ENCODE measurements at places on chromosomes 1 and 21.

- DNase-seq: no peak
Measured at GRCh38 chr1:154145986-154146385, 8.9 kb downstream of the NUP210L start.

- peak; percentile 42 for DNase-seq
Measured at GRCh38 chr1:91513160-91513559, 12.5 kb downstream of the CDC7 start.

- DNase-seq: no peak
Measured at GRCh38 chr1:170355267-170355801, 176.6 kb upstream of the GORAB start.

DNA sequence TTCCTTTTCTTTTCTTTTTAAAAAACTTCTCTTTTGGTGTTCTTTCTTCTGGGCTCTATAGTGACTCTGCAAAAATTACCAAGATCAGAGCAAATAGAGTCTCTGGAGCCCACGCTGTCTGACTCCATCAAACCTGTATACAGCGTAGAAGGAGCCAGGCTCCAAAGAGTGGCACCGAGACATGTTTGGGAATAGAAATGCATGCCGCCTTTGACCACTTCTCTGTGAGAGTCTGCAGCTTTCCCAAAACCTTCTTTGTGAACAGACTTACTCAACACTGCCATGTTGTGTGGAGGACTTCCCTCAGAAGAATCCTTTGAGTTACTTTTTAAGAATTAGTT lies 55.3 kb downstream of the GORAB start:
- DNase-seq: no peak

- DNase-seq: no peak
Measured at GRCh38 chr1:34163792-34164731, 968 bp downstream of the CSMD2 start.

- peak; percentile 40 for DNase-seq
Measured at GRCh38 chr21:44878053-44878982, 4.8 kb upstream of the PTTG1IP start.

DNA sequence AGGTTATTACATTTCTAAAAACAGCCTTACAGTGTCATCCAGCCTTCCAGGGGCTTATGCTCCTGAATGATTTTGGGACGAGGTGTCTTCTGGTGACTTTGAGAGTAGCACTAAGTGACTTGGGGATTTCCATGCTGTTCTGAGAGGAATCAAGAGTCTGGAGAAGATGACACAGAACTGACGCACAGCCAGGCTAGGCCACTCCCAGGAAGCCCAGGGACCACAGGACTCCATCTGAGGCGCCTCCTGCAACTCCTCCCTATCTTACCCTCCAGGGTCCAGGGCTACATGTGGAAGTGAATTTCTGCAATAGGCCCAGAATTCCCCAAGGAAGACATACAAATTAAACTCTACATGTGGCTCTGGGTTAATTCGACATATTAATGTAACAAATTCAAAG lies 92.5 kb downstream of the SLC25A24 start:
- no peak for DNase-seq

- no peak for DNase-seq
Measured at GRCh38 chr21:45982092-45982757, 655 bp downstream of the COL6A1 start.

- no peak for DNase-seq
Measured at GRCh38 chr1:230188826-230189225, 121.8 kb downstream of the GALNT2 start.
